ENCODE measurements at places on chromosomes 5 and 9.

DNA sequence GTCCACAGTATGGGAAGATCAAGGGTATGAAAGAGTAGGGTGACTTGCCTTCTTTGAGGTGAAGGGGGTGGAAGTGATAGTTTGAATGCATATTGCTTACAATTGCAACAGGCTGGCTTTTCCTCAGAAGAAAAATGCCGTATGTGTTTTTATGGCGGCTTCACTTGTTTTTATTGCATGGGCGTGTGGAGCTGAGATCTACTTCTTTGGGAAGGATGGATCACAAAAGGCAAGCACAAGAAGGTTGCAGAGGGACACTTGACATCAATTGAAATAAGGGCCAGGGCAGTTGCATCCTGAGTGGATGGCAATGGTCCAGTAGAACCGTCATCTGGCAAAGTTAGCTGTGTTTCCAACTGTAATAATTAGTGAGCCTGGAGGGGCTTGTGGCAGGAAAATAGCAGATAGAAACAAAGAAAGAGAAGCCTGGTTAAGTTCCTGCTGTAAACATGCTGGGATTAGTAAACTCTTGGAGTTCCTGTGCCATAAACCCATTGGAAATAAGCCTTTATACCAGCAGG is 138.4 kb downstream of the NTRK2 start:
- no peak for DNase-seq

DNA sequence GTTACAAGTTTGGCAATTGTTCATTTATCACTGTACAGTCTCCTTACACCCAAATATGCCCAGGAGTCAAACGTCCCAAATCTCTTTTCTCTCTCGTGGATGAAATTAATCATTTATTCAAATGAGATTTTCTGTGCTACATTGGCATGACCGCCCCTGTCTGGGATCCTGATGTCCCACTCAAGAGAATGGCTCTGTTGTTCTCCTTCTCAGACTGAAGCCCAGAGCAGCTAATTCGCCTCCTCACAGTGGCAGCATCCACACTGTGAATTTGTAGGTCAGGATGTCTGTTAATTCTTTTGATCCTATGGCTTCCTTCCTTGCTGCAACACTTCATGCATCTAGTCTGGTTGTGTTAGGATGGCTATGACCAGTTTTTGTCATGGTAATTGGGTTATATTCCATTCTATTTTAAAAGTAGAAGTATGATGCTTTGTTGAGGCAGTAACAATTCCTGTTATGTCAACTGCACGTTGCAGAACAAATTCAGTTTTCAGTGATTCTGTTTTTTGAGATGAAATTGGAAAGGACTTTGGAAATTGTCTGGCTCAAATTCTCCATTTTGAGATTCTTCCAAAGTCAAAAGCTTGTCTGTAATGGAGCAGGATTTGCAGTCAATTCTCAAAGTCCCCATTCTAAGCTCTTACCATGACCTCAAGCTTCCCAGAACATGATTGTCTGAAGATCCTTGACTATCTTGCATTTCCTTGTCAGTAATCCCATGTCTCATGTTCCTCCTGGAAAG is 141.5 kb upstream of the GAS1 start:
- DNase-seq = no peak

- DNase-seq = no peak
Observed at GRCh38 chr5:114716955-114717354, 355.1 kb downstream of the KCNN2 start.

GRCh38 chr5:134975843-134976242 is 8.1 kb downstream of the CATSPER3 start:
- no peak for DNase-seq

Data from HL-60 (cell line).